Activated naive CD8-positive, alpha-beta T cell treated with anti-CD3 and anti-CD28 coated beads, Interleukin-2, amount 10 ng/mL, durations not matched to agents 7 days and 5 days (primary cell): ENCODE measurements at places on chromosomes 4 and X. TPM values are rescaled to one million over a fixed set of nuclear protein-coding genes. Genes with fewer than 3 reads are reported as not detected.

ZNF674 gene
- 4.7 TPM for total RNA-seq

GAGE12G gene
- not detected for total RNA-seq

TCEAL7 gene
- total RNA-seq, result not detected

F8A3 gene
- total RNA-seq, result 11.8 TPM

- H3K4me3 ChIP-seq, result no peak overlapping the region
- no peaks in the 10 kb centered on the region for H3K27me3 ChIP-seq
- H3K27ac ChIP-seq, result no peak overlapping the region
Observed at GRCh38 chrX:41313419-41313818, 20.5 kb upstream of the DDX3X start.

GRCh38 chrX:118459494-118459893 is 36.1 kb upstream of the DOCK11 start:
- no peak overlapping the region for H3K4me3 ChIP-seq
- H3K4me1 ChIP-seq, result peaks cover 3% of the 10 kb centered on the region
- H3K27ac ChIP-seq, result no peak overlapping the region
- no peaks in the 10 kb centered on the region for H3K27me3 ChIP-seq

GRCh38 chrX:133285341-133285740 is 67.2 kb upstream of the TFDP3 start:
- no peak overlapping the region for H3K27ac ChIP-seq
- no peaks in the 10 kb centered on the region for H3K36me3 ChIP-seq
- H3K27me3 ChIP-seq, result no peaks in the 10 kb centered on the region
- H3K4me3 ChIP-seq, result no peak overlapping the region
- DNase-seq, result no peak

- peaks cover 3% of the 10 kb centered on the region for H3K36me3 ChIP-seq
- no peak overlapping the region for H3K27ac ChIP-seq
- H3K27me3 ChIP-seq, result peaks cover under 1% of the 10 kb centered on the region
- no peaks in the 10 kb centered on the region for H3K4me1 ChIP-seq
- no peak overlapping the region for H3K4me3 ChIP-seq
Observed at GRCh38 chrX:11100281-11101035, 10.7 kb upstream of the HCCS start.

DNA sequence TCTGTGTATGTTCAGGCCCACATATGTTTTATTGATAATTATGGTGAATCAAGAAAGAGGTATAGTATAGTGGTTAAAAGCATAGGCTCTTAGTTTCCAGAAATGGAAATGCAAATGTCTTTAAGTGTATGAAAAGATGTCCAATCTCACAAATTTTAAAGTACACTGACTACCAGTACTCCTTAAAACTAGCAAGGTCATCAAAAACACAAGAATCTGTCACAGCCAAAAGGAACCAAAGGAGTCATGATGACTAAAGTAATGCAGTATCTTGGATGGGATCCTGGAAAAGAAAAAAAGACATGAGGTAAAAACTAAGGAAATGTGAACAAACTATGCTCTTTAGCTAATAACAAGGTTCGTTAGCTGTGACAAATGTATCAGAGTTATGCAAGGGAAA is 661 bp upstream of the RBM41 start:
- DNase-seq, result no peak
- peaks cover 10% of the 10 kb centered on the region for H3K4me1 ChIP-seq
- peaks cover 8% of the 10 kb centered on the region for H3K36me3 ChIP-seq
